ENCODE measurements at places on chromosomes 5 and 9. TPM values are rescaled to one million over a fixed set of nuclear protein-coding genes. Genes with fewer than 3 reads are reported as not detected.

Gene GBGT1
- total RNA-seq: 5.3 TPM

Gene FBXW11
- total RNA-seq: 33.2 TPM

Gene SPATA31A3
- total RNA-seq: not detected

Gene SHC3
- 7.2 TPM for total RNA-seq

Gene SPARC
- 2,047 TPM for total RNA-seq
